Caki2 (cell line): ENCODE measurements at places on chromosomes 2 and 18.

- no peak for DNase-seq
Measured at GRCh38 chr2:64145714-64146113, 1.5 kb upstream of the PELI1 start.

DNA sequence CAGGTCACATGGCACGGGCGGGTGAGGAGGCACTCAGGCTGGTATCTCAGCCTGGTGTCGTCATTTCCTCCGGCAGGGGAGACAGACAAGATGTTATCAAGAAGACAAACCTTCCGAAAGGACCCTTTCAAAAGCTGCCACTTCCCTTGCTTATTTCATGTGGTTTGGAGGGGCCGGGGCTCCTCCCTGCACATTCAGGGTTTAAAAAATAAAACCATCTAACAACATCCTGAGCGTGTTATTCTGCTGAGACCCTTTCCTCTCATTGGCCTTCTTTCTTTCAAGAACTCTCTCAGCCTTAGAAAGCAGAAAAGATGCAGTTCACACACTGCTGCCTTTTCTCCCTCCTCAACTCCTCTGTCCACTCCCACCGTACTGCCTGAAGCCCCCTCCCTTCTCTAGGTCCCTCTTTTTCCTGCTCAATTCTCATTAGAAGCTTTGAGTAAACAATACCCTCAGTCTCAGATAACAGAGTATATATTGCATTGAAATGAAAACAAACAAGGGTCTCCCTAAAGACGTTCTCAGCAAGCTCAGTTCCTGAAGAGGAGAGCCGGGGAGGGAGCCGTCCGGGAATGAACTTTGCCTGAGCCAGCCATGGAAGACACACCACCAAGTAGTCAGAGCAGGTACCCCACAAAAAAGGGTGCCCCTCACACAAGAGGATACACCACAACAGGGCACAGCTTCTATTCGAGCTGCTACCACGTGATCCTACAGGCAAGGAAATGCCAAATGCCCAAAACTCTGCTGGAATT, 9.7 kb downstream of the SMAD7 start:
- DNase-seq = no peak

- no peak for DNase-seq
Measured at GRCh38 chr18:48545757-48546321, 7.0 kb downstream of the CTIF start.

GRCh38 chr2:188725746-188726360, 248.3 kb upstream of the COL3A1 start:
- no peak for DNase-seq

DNA sequence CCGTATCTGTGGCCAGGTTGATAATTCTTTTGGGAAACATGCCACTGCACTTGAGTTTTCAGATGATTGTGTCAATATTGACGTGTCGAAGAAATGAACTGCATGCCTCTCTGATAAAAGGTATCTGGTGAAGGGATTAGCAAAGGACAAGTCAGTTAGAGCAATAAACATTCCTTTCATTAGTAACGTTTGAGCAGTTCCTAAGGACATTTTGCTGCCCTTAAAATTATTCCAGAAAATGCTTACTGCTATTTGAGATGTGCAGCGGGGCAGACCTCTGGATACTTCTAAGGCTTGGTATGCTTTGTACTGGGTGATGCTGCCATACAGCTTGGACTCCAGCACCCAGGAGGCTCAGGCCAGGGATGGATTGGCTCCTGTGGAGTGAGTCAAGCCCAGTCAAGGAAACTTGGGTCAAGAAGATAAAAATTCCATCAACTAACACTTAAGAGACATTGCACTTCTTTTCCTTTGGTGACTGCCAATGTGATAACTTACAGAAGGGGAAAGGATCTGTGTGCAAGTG, 166.7 kb downstream of the FHOD3 start:
- DNase-seq = no peak

DNA sequence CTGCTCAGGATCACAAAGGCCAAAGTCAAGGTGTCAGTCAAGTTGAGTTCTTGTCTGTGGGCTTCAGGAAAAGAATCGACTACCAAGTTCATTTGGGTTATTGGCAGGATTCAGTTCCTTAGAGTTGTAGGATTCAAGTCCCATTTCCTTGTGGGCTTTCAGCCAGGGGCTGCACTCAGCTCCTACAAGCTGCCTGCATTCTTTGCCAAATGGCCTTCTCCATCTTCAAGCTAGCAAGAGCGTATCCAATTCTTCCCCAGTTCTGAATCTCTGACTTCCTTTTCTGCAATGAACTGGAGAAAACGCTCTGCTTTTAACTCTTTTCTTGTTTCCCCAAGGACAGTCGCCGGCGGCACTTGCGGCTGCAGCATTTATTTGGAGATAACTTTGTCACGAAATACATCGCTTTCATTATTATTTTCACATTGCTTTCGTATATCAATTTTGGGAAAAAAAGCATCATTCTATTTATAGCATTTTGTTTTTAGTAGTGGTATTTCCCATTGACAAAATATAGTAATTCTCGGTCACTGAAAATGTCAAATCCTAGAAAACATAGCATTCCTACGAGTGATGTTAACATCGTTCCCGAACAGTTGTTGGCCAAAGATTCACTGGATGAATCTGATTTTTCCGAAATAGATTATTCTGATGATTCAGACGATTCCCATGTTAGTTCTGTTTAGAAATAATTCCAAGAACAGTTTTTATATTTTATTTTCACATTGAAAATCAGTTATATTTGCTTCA, 59.6 kb upstream of the SERPINE2 start:
- no peak for DNase-seq

DNA sequence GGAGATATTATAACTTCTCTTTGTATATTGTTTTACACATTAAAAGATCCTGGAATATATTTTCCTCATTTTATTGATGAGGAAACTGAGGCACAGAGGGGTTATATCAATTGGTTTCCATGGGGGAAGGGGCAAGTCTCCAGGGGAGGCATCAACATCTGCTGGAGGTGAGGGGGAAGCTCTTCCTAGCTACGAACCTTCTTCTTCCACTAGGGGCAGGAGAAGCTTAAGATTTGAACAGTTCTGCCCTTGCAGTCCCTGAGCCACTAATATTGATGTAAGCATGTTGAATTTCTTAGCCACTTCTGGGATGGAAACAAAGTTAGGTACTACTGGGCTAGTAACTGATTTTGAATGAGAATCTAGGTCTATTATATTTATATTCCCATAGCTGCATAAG, 140.1 kb upstream of the AQP4 start:
- DNase-seq = no peak

DNA sequence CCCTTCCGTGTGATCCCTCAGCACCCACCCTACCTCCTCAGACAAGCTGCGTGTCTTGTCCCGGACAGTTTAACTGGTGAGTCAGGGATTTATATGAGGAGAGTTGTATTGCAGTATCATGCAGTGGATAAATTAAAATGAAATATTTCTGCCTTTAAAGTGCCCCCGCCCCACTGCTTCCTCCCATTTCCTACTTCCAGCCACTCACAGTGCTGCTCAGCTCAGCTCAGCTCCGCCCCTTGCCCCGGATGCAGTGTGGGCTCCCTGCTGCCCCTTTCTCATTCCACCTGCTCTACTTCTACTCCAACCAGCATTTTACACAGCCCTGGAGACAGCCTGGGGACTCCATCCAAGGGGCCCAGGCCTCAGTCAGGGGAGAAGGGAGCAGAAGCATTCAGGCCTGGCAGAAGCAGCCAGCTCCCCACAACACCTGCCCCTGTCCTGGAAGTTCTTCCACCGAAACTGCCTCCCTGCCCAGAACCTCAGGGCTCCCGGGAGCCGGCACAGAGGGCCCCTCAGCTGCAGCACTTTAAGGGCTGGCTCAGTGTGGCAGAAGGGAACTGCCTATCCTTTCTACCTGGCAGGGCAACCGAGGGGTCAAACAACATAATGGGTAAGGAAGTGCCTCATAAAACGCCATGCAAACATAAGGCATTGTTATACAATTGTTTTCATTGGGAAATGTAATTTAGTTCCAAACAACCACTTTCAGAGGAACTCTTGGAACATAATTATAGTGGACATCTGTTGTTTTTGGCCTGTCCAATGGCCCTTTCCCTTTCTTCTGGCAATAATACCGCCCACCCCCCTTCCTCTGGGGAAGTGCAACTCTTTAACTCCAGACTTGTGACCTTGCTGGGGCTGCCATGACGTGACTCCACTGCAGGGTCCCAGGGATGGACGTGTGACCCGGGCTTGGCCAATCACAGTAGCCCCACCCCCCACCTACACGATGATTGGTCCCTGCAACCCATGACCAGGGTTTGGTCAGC, 102.3 kb downstream of the LIPG start:
- DNase-seq = no peak

DNA sequence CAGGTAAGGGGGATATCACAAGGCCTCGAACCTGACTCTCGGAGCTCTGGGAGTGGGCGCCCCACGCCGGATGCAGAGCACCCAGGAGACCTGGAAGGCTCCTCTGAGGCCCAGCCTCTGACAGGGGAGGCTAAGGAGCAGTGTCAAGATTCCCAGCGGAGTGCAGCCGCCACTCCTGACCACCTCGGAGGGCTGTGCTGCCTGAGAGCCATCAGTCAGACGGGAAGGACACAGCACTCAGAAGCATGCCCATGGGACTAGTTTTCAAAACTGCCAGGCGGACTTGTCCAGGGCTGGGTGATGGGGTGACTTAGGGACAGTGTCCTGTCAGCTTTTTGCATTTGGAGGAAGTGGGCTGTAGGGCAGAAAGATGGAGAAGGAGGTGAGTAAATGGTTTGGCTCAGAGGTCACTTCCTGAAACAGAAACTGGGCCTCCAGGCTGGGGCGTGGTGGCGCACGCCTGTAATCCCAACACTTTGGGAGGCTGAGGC, 34.6 kb upstream of the B3GNT7 start:
- DNase-seq = no peak

GRCh38 chr2:191115391-191115790, 35.4 kb downstream of the STAT4 start:
- DNase-seq = peak; percentile 52

- no peak for DNase-seq
Measured at GRCh38 chr2:204586444-204587180, 41.3 kb downstream of the PARD3B start.

DNA sequence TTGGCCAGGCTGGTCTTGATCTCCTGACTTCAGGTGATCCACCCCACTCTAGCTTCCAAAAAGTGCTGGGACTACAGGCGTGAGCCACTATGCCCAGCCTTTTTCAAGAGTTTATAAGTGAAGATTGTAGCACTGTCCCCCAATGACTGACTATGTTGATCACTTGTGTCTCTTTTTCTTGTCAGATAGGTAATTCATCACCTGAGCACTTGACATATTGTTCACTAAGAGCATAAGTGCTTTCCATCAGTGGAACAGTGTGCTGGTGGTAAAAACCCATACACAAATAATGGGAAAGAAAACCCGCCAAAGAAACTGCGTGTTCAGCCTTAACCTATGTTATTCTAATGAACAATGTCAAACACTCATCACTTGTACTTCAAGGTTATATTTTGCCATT, 414.4 kb upstream of the CDH7 start:
- no peak for DNase-seq

DNA sequence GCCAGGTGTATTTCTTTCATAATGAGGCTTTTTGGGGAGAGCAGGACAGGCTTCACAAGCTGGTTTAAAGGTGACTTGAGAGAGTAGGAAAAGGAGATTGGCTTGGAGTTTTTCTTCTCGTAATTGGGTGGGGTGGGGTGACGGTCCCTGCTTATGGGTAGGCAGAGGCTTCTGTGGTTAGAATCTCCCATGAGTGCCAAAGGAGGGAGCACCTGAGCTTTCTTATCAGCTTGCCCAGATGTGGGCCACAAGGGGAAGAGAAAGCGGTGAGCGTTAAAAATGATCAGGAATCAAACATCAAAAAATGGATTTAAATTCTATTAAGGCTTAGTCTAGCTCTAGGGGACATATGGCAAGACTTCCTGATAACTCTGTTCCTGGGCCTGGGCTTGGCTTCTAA, 9.7 kb upstream of the PNPT1 start:
- DNase-seq = no peak

- no peak for DNase-seq
Measured at GRCh38 chr2:10267036-10267435, 35.7 kb upstream of the HPCAL1 start.

GRCh38 chr2:232485348-232485756, 2.3 kb downstream of the ECEL1 start:
- DNase-seq = no peak

DNA sequence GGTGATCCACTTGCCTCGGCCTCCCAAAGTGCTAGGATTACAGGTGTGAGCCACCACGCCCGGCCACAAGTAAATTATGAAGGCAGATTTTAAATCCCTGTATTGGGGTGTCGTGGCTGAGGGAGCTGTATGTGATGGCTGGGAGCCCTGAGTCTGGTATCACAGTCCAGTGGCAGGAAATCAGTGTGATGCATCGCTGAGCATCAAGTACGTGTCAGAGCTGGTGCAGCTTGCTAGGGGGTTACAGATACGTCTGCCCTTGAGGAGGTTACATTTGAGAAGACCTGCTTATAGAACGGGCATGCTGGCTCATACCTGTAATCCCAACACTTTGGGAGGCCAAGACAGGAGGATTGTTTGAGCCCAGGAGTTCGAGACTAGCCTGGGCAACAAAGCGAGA, 4.3 kb downstream of the ENOSF1 start:
- DNase-seq = no peak

- no peak for DNase-seq
Measured at GRCh38 chr18:31498574-31499524, 872 bp downstream of the DSG2 start.

DNA sequence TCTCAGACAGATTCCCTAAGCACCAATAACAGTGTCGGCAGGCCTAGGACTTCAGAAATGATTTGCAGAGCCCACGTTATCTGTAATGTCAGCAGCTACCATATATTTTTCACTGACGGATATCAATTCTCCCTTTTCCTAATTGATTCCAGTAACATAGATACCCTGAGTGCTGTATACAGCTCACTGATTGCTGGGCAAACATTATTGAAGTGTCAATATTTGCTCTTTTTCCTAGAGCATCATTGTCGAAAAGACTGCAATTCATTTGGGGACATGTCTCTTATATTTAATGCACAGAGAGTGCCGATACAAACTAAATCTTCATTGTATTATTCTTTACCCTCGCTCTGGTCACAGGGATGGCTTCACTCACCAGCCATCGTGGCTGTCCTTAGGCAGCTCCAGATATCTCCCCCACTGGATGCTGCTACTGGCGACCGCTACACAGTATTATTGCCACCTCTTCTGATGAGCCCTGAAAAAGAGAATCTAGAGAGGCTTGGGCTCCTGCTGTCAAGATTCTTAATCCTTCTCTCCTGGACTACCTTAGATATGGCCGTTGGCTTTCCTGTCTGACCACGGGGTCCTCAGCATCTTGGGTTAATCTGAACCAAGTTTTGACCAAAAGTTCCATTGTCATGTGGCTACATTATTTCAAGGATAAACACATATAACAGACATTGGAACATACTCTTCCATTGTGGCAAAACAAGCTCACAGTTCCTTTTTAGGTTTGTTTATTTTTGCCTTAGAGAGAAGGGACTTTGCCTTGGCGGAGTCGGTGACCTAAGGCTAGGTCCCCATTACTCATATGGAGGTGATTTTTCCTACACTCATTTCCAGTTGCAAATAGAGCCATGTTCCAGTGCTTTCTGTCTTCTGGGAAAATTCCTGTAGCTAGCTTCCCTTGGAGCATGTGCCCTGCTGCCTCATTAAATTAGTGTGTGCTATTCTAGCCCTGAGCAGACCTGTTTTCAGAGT, 105.4 kb downstream of the CPO start:
- no peak for DNase-seq
